Skeletal muscle tissue (tissue), 5 donors: ENCODE measurements at places on chromosomes 7 and 10. TPM values are rescaled to one million over a fixed set of nuclear protein-coding genes. Genes with fewer than 3 reads are reported as not detected.

Gene ARHGAP12
- total RNA-seq, result 61.6 TPM

Gene IRF5
- total RNA-seq, result 2.6 TPM

Gene SPDYE5
- total RNA-seq, result not detected

Gene CFAP70
- total RNA-seq, result 1.6 TPM

Gene EXOC6
- 54.8 TPM for total RNA-seq

Gene C7orf25
- total RNA-seq, result 2.1 TPM

Gene TAS2R4
- 4.2 TPM for total RNA-seq

Gene FFAR4
- 0.52 TPM for total RNA-seq

Gene IL2RA
- not detected for total RNA-seq

Gene SLC18A3
- not detected for total RNA-seq

Gene MOGAT3
- not detected for total RNA-seq

Gene SPAM1
- total RNA-seq, result not detected

Gene CRYGN
- total RNA-seq, result not detected

Gene EXOC4
- 129 TPM for total RNA-seq

Gene TMEM176A
- total RNA-seq, result 11.0 TPM

Gene TAS2R3
- 3.7 TPM for total RNA-seq

Gene TMEM176B
- 18.3 TPM for total RNA-seq

Gene SPDYE2B
- total RNA-seq, result not detected

Gene BLVRA
- total RNA-seq, result 27.7 TPM

Gene PRSS2
- not detected for total RNA-seq

Gene BZW2
- 155 TPM for total RNA-seq

Gene VAX1
- not detected for total RNA-seq

Gene EN2
- total RNA-seq, result under 0.01 TPM

Gene LIPJ
- 0.52 TPM for total RNA-seq
